ENCODE measurements at places on chromosomes 1 and 21.

DNA sequence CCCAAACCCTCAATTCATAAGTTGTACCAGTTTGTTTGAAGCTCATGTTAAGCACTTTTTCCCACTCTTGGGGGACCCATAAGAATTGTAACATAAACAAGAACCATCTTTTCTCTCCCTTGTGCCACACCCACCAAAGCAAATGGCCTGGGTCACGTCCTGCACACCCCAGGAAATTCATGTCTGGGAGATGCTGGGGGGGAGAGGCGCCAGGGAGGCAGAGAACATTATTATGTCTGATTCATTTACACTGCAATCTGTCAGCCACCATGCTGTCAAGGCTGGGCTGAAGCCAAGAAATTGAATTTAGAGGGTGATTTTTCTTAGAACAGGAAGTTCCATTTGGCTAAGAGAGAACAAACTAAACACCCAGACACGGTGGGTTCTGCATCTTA lies 37.2 kb upstream of the IPO9 start:
- no peak for DNase-seq

DNA sequence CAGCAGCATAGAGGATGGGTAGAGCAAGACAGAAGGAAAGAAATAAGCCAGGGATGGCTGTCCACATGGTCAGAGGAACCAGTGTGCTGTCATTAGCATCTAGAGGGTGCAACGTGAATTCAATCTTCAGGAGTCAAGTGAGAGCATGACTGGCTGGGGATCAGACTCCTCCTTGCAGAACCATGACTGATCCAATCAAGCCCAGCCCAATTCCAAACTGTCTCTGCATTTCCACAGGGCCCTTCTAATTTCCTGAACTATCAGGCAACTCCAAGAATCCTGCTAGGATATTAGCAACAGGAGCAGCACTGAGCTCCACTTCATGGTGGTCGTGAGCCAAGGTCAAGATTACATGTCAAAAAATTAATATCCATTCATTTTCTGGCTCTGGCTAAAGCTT lies 166.8 kb upstream of the CAMK1G start:
- no peak for DNase-seq

- no peak for DNase-seq
Observed at GRCh38 chr1:5565281-5566125, 426.7 kb downstream of the NPHP4 start.

- DNase-seq: peak; percentile 67
Observed at GRCh38 chr1:178532392-178532791, 19.5 kb downstream of the TEX35 start.

DNA sequence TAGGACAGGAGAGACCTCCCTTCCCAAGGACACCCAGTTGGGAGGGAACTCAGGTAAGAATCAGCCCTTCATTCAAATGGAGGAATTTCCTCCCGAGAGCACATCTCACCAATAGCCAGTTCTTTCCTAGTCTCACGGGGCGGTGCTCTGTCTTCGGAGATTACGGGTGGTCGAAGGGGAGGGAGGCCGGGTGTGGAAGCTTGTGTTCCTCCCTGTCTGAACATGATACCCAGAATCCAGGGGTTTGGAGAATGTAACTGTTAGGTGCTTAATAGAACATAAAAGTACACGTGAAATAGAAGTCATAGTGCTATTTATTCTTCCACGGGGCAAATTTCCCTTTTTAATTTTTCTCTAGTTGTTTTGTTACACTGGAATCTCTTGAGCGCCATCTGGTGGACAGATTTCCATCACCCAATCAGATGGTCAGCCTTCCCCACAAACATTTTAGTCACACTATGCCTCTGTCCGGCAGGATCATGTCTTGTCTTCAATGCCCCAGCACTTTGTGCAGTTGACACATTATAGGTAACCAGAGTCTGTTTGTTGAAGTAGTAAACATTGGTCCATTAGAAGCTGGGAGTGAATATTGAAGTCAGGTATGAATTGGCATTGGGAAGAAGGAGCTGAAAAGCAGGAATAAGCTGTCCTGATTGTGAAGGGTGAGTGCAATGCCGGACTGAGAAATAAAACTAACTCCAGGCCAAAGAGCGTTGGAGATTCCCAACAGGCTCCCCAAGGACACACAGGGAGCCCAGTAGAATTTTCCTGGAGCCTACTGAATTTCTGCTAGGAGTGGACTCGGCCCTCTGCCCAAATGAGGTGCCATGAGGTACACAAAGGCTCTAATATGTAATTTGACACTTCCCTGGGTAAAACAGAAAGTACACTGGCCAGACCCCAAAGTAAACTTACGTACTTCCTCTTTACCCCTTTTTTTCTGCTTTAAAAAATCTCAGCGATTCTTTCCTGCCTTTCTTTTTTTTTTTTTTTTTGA lies 27.6 kb upstream of the ZNF697 start:
- peak; percentile 41 for DNase-seq

GRCh38 chr1:57423656-57424211 lies at the start of gene DAB1:
DAB1 (minus strand) TSS chr1:57424060; CDS start chr1:57291030, 133,030 bp downstream.
- DNase-seq: no peak

- DNase-seq: no peak
Observed at GRCh38 chr1:116854403-116854690, 55.4 kb upstream of the PTGFRN start.

GRCh38 chr1:182716740-182717720 lies 32.6 kb upstream of the RGS8 start:
- no peak for DNase-seq
